ENCODE measurements at places on chromosomes 11 and 22.

- DNase-seq, result no peak
These were observed 7.2 kb downstream of the LMO1 start for GRCh38 chr11:8256271-8257002.

DNA sequence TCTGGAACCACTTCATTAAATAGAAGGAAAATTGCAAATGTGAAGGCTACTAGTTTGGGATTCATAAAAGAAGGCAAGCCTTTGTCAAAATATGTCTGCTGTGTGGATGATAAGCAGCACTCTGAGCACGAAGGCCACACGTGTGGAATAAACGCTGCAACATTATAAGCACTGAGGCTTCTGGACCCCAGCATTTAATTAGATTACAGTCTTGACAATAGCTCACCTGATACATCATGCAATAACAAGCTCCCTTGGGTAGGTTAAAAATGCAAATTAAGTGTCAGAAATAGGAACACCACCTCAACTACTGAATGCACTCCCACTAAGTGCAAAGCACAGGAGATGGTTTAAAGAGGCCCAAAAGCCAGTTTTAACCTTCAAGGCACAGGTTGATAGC lies 179.3 kb downstream of the LARGE1 start:
- no peak for DNase-seq

- DNase-seq, result no peak
These were observed 166.2 kb downstream of the OPCML start for GRCh38 chr11:133366147-133366546.

DNA sequence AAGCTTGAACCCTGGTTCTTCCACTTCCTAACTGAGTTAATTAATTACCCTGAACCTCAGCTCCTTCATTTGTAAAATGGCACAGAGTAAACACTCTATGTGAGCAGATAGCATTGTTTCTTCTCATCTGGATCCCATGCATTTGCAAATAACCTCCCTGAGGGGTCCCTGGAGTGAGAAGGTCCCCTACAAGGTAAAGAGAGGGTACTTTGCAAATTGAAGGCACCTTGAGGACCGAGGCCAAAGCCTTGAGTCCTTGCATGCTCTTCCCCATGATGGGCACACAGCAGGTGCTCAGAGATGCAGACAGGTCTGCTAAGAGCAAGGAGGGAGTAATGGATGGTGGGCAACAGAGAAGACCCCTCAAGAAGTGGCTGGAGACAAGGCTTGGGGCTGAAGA lies 33.2 kb downstream of the OTOG start:
- no peak for DNase-seq

DNA sequence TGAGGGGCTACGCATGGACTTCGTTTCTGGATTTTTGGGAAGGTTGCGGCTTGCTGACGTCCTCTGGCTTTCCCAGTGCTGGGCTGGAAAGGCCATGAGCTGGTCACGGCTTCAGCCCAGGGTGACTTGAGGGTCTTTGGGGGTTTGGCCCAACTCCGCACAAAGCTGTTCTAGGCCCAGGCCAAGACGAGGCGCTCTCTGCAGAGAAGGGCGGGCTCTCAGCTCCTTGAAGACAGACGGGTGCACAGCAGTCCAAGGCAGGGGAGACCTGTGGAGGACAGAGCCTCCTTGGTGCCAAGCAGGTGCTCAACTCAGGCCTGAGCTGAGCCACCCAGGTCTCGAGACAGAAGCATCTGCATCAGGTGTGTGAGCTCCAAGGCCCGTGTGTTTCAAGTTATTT lies 1003.7 kb downstream of the BRD1 start:
- no peak for DNase-seq

- DNase-seq, result peak; percentile 75
These were observed 98.6 kb downstream of the CEP164 start for GRCh38 chr11:117426297-117426685.

- no peak for DNase-seq
These were observed 55.1 kb downstream of the NOX4 start for GRCh38 chr11:89436071-89436470.

DNA sequence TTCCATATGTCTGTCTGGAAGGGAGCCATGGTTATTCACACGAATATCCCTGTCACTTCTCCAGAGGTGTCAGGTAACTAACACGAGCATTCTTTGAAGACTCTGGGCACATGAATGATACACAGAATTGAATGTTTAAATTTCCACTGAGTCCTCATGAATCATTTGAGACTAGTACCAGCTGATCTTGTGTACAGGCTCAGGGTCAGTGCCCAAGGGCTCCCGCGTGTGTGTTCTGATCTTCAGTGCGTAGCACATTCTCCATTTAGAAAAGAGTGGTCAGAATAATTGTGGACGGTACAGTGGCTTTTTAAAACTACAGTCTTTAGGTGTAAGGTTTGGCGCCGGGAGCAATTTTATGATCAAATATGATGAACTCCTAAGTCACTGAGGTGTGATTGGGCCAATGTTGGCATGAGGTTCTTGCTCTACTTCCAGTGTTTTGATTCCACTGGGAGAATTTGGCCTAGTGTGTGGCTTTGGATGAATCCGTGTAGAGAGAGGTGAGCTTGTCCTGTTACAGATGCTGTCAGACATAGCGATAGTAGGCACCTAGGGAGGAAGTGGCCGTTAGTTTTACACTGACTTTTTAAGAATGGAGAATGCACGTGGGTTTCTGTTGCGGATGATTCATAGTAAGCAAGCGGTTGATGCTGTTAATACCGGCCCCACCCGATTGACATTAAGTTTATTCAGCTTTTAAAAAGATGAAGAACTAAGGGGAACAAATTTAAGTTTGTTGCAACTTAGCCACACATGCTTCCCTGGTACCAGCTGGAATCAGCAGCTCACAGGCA lies 22.2 kb downstream of the NUP50 start:
- no peak for DNase-seq

- DNase-seq, result no peak
These were observed 127.1 kb downstream of the SLC1A2 start for GRCh38 chr11:35292279-35292678.

- no peak for DNase-seq
These were observed 11.9 kb upstream of the TCF20 start for GRCh38 chr22:42282252-42282942.

DNA sequence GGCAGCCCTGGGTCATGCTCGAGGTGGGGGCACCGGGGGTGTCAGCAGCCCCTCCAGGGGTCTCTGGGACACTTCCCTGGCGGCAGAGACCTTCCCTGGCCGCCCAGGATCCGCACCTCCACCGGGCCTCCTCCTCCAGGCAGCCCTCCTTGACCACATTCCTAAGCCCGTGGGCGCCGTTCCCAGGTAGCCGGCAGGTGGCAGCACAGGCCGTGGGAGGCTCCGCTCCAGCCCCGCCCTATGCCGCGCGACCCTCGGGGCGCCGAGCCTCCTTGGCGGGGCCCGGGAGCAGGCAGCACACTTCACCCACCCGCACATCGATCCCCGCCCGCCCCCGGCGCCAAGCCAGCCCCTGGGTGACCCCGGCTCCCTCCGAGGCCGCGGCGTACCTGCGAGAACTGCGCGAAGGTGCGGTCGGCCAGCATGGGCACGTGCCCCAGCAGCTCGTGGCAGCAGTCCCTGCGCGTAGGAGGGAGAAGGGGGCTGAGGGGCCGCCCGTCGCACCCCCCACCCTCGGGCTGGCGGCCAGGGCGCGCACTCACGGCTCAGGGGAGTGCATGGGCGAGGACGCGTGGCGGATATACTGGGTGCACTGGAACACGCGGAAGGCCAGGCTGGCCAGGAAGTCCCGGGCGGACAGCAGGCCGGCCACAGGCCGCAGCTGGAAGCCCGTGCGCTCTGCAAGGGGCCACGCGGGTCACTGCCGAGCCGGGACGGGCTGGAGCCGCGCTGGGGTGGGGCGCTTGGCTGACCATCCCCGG lies 5.3 kb upstream of the INS start:
- no peak for DNase-seq

DNA sequence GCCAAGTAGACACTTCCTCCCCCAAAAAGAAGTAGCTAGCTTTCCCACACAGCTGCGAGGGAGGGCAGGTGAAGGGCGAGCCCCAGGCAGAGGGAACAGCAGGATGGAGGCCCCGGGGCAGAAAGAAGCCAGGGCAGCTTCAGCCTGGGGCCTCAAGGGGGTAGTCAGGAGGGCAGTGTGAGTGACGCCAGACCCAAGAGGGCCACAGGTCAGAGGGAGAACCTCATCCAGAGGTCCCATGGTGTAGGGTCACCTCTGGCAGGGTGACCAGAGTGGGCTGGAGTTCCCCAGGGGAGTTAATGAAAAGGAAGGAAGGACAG lies 9.2 kb downstream of the PRR5 start:
- no peak for DNase-seq

GRCh38 chr11:86247608-86248007 lies 3.1 kb downstream of the EED start:
- DNase-seq, result no peak

- no peak for DNase-seq
These were observed 34.5 kb downstream of the CELF1 start for GRCh38 chr11:47518212-47518964.

GRCh38 chr11:69398529-69399492 lies 82.7 kb upstream of the LINC01488 start:
- peak; percentile 23 for DNase-seq

DNA sequence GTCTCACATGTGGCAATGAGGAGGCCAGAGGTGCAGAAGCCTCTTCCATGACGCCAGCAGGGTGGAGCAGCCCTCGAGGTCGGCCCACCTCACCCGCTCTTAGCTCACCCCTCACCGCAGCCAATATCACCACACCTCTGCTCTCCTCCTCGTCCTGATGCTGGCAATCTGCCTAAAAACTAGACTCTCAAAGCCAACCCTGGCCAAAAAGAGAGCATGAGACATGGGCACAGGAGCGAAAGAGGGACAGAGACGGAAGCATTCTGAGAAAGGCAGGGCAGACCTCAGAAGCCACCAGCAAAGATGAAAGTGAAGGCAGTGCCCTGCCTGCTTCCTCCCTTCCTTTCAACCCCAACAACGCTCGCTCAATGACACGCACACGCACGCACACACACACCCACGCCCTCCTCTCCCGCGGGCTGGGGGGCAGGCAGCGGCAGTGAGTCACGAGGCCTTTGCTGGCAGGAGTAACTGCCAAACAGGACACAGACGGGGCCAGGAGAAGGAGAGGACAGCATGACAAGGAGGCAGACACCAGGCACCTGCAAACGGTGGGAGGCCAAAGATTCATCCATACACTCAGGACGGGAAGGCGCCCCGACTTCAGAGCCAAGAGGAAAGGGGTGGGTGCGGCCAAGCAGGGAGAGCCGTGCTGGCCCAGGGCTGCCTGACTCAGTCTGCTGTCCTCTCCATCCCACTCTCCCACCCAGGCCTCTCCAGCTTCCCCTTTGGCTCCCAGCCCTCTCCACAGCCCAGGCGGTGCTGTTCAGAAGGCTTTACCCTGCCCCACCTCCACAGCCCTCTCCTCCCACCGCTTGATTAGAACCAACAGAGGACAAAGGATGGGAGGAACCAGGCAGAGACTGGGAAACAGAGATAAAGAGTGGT lies 11.4 kb downstream of the IGSF9B start:
- peak; percentile 42 for DNase-seq

Data from suppressor macrophage treated with lipopolysaccharide for 4 hours (primary cell).